ENCODE measurements at places on chromosomes 2 and 18.

- DNase-seq: no peak
Measured at GRCh38 chr2:14722904-14723570, 90.5 kb downstream of the LRATD1 start.

GRCh38 chr2:54977149-54977548 lies 73.1 kb downstream of the RTN4 start:
- no peak for DNase-seq

DNA sequence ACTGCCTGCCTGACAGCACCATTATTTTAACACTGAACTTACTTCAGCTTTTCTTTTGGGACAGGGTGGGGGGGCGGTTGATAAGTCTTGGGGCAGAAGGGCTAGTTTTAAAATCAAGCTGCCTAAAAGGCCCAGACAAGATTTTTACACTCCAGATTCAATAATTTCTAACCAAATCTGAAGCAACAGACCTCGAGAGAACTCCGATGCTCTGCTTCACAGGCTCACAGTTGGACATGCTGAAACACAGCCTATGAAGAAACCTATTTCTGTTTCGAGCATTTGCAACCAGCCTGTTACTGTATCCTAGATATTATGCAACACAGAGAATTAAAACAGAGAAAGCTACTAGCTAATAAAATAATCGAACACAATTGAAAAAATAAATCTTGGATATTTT lies 1.3 kb upstream of the MYT1L start:
- no peak for DNase-seq

DNA sequence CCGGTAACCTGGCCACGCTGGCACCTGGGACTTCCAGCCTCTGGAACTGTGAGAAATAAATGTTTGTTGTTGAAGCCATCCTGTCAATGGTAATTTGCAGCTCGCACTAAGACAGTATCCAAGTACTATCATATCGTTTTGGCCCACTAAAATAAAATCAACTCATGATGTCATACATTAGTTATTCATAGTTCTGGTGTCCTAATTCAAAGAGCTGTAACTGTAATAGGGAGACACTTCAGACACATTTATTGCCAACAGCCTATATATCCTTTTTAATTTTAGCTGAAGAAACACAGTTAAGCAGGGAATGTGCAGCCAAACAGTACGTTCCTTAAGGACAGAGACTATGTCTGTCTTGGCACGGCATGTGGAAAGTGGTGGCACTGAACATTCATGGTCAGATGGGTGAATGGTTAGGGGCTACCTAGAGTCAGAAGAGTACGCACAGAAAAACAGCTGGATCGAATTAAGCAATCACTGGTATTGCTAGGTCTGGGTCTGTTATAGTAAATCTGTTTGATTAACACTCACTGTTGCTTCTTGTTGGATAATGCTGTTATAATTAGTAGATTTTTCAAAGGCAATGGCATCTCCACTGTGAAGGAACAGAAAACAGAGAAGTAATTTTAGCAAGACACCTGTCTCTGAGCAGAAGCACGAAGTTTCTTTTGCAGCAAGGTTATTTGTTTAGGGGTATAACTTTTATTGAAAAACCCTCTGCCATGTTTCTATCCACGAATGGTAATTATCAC lies 41.3 kb upstream of the CREG2 start:
- DNase-seq: no peak

- no peak for DNase-seq
Measured at GRCh38 chr2:974502-974901, 23.9 kb downstream of the SNTG2 start.

GRCh38 chr18:54284535-54284934 lies 15.2 kb downstream of the POLI start:
- DNase-seq: no peak

DNA sequence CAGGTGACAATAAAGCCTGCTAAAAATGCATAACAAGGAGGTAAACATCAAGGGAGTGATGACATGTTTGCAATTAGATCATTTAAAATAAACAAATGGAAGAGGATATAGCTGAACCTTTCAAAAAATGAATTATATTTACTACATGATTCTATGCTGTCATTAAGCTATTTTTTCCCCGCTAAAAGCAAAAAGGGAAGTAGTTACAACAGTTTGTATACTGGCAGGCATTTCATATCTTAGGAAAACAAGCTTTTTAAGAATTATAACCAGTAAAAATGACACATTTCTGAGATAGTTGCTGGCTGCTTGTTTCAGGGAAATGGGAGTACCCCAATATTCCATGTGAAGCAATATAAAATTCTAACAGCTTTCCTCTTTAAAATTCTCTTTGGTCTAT lies 89.1 kb upstream of the ITGB6 start:
- DNase-seq: no peak

GRCh38 chr2:68837164-68837860 lies 33.9 kb downstream of the BMP10 start:
- DNase-seq: peak; percentile 52

DNA sequence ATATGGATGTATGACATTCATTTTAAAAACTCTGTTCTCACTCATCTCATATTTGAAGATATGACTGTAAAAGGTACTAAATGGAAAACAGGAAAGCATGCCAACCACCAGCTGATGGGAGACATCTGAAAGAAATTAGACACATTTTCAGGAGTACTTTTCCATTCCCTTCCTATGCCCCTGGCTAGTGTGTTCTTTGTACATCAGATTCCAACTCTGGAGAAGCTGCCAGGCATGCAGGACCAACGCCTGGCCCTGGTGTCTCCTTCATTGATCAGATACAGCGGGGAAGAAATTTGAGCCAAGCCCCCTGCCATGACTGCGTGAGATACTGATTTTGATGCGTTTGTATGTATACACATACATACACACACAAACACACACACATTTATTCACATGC lies 599.0 kb upstream of the SYT4 start:
- DNase-seq: no peak

GRCh38 chr18:12657684-12658425 lies at the start of gene SPIRE1:
TSS of gene SPIRE1 (minus strand) at chr18:12658107. CDS start at chr18:12657866, 241 bp downstream.
- peak; percentile 81 for DNase-seq

GRCh38 chr18:79635427-79635726 lies 44.2 kb upstream of the CTDP1 start:
- no peak for DNase-seq

- DNase-seq: no peak
Measured at GRCh38 chr2:95575857-95576256, 15.9 kb upstream of the TRIM43 start.

- no peak for DNase-seq
Measured at GRCh38 chr2:10091182-10091888, 11.1 kb upstream of the CYS1 start.

- no peak for DNase-seq
Measured at GRCh38 chr2:204625135-204625534, 79.9 kb downstream of the PARD3B start.

DNA sequence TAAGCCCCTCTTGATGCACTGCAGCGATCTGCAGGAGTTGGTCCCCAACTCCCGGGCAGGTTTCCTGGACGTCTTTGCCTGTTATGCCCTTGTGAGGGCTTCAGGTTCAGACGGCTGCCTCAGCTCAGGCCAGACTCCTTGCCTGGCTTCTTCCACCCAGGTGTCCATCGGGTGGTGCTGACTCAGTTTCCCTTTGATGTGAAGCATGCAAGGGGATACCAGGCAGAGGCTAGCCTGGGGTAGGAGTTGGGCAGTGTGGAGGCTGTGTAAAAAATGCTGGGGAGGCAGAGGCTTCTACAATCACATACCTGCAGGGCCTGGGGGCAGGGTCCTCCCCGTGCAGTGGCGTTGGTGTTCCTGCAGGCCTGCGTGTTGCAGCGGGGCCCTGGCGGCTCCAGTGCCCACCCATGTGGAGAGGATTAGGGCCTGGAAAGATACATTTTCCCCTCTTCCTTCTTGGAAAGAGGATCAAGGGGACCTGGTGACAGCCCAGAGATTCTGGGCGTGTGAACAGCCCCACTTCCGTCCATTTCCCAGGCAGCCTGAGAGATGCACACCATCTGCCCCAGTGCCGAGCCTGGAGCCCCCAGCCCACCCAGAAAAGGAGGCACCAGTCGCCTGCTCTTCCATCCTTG lies 338.3 kb downstream of the DYSF start:
- DNase-seq: no peak

- no peak for DNase-seq
Measured at GRCh38 chr2:19351899-19352697, 6.3 kb downstream of the OSR1 start.

DNA sequence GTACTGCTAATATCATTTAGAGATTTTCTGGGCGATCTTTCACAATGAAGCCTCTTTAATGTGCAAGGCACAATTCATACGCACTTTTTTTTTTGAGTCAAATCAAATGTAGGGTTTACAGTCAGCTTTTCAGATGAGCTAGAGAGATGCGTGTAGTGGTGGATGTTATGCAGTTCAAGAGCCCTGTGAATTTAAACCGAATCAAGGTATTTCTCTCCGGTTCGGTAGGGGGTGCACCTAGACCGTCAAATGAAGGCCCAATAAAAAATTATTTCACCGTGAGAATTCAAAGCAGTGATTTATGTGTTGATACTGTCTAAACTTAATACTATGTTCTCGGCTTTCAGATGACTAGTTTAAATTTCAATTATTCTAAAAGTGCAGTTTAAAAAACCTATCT lies 1.1 kb downstream of the PTH2R start:
- no peak for DNase-seq

DNA sequence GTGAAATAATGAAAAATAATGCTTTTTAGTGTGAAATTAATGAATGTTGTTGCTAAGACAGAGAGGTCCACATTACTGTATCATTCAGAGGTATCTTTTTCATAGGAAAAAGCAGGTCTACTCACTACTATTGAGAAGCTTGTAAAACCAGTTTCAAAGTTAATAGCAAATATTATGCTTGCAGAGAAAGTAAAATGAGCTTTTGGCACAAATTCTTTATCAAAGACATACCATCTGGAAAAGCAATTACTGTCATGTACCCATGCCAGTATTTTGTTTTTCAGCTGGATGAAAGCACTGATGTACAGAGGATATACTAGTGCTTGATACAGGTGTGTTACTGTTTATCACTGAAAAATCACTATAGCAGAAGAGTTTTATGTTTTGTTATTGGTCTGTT lies 77.5 kb downstream of the NCOA1 start:
- DNase-seq: no peak

DNA sequence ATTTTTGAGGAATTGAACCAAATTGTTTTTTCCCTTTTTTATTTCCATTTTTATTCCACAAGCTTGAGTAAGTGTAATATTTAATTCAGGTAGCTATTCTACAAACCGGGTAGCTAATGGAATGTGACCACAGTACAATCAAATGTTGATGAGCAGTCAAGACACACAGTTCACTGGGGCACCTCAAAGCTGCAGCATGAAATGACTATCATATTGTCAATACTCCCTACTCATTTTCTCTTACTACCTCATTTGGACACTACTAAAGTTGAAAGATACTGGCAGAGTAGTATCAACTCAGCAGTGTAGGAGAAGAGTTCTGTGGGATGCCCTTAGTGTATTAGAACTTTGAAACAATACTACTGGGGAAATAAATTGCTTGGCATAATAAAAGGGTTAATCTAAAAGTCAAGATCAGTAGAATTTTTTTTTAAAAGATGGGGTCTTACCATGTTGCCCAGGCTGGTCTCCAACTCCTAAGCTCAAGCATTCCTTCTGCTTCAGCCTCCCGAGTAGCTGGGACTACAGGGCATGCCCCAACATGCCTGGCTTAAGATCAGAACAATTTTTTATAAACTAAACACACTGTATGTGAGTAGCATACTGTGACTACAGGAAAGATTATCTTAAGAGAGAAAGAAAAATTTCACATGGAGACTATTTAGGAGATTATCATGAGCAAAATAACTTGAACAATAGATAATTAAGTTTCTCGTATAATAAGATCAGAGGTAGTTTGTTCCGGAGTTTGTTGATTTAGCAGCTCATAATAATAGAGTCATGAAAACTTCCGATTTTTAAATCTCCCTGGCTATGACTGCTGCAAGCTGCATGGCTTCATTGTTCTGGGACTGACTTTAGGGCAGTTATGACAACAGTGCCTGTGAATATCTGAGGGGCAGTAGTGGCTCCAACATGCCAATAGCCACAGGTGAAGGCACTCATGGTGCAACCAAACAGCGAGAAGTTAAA lies 43.7 kb downstream of the MYO3B start:
- no peak for DNase-seq

- no peak for DNase-seq
Measured at GRCh38 chr2:39158351-39158750, 37.5 kb upstream of the SOS1 start.

GRCh38 chr2:283996-284794 lies 3.7 kb downstream of the ALKAL2 start:
- DNase-seq: no peak

- no peak for DNase-seq
Measured at GRCh38 chr2:216474925-216475670, 23.5 kb upstream of the RPL37A start.
